ENCODE measurements at places on chromosomes 2 and 18.

DNA sequence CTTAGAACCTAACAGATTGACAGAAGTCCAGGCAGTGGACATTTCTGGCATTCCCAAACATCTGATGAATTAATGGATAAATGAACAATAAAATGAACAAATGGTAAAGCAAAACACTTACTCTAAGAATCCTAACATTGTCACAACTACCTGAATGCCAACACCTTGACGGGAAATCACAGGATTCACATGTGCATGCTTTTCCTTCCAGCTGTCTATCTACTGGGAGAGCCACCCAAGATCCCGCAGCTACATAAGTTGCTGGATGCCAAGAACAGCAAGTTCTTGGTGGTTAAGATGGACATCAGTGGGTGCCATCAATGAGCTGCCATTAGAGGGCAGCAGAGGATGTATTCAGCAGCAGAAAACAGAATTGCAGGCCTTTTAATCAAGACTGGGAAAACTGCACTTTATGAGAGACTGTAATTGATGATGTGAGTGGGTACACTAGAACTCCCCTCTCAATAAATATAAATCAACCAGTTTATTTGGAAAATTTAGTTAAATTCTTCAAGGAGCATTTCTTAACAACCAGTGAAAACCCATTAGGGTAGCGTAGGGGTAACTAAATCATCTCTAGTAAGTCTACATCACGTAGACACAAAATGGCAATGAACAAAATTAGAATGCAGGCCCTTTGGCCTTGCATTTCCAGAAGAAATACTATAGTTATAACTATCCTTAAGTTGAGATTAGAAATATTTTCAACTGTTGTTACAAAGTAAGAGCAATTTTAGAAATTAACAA is 45.6 kb downstream of the SESTD1 start:
- DNase-seq = peak; percentile 37

GRCh38 chr18:49988101-49988500 is 174.8 kb upstream of the ACAA2 start:
- DNase-seq = no peak

- no peak for DNase-seq
Measured at GRCh38 chr2:8408560-8409460, 273.0 kb upstream of the ID2 start.

- no peak for DNase-seq
Measured at GRCh38 chr18:47146206-47146605, 4.1 kb downstream of the HDHD2 start.

DNA sequence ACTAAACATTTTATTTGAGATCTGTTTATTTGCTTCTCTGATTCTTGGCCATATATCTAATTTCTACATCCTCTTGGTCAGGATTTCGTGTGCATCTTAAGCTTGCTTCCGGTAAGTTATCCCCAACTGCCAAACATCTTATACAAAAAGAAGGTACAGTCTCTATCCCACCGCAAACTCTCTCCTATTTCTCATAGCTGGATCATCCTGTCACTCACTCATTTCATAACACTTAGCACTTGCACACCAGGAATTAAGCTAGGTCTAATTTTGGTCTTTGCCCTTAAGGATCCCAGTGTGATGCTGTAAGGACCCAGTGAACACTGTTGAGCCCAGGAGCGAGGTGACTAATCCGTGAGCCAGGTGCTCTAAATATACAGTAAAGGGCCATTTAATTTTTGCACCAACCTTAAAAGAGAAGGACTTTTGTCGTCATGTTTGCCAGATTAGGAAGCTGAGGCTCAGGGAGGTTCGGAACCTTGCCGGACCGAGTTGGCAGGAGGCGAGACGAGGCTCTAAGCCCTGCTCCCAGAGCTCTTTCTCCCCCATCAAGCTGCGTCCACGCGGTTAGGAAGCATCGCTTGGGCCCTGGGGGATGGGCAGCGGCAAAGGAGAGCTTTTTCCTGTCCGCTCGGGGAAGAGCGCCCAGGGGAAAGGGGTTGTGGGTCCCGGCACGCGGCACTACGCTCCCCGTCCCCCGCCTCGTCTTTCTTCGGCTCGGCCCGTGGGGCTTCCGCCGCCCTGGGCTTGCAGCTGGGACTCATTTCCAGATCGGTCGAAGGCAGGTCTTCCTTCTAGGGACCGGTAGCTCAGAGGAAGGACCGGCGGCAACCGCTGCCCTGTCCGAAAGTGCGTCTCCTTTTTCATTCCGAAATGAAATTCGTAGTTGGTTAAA is 4.1 kb upstream of the ITPRIPL1 start:
- DNase-seq = no peak

- DNase-seq = no peak
Measured at GRCh38 chr2:105814291-105814940, 69.7 kb downstream of the NCK2 start.

- no peak for DNase-seq
Measured at GRCh38 chr2:235303499-235304291, 190.1 kb upstream of the AGAP1 start.

DNA sequence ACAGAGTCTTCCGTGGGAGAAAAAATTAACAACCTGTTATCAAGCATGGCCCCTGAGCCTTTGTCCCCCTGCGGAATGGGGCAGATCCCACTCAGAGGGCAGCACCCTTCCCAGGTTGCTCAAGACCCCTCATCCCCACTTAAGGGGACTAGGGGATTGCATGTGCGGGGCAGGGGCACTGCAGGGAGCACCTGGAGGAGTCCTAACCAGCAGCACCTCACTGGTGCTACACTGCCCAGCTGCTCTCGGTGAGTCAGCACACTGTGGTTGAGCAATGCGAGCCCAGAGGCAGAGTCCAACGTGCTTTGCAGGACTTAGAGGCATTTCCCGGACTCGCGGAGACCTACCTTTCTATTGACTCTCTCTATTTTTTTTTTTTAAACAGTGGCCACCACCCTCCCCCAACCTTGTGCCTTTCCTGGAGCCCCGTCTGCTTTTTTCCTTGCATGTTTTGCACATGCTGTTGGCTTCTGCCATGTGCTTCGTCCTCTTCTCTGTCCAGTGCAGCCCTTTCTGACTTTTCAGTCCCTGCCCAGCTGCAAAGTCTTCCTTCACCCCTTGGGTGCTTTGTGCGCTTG is 74.0 kb downstream of the IL1R2 start:
- DNase-seq = no peak

- DNase-seq = no peak
Measured at GRCh38 chr2:86274918-86275275, 62.5 kb downstream of the REEP1 start.

GRCh38 chr2:21198637-21199036 is 74.9 kb downstream of the TDRD15 start:
- DNase-seq = no peak

DNA sequence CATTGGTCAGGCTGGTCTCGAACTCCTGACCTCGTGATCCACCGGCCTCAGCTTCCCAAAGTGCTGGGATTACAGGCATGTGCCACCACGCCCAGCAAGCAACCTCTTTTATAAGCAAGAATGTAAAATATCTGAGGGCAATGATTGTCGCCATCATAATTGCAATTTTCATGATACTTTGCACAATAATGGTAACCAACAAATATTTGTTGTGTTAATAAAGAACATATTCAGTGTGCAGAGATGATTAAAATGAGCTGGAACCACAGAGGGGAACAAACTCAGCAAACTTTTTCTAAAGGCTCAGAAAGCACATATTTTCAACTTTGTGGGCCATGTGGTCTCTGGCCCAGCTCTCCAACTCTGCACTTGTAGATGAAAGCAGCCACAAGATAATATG is 115.2 kb upstream of the SIX2 start:
- DNase-seq = no peak

GRCh38 chr18:42183746-42184145 is 228.7 kb downstream of the PIK3C3 start:
- peak; percentile 17 for DNase-seq

- no peak for DNase-seq
Measured at GRCh38 chr2:219515874-219516629, 1.8 kb downstream of the ASIC4 start.

All from 8988T (cell line).